Caki2 (cell line): ENCODE measurements at places on chromosomes 7 and 10.

- DNase-seq = no peak
These were observed 13.9 kb upstream of the DNAJC1 start for GRCh38 chr10:22017283-22018020.

DNA sequence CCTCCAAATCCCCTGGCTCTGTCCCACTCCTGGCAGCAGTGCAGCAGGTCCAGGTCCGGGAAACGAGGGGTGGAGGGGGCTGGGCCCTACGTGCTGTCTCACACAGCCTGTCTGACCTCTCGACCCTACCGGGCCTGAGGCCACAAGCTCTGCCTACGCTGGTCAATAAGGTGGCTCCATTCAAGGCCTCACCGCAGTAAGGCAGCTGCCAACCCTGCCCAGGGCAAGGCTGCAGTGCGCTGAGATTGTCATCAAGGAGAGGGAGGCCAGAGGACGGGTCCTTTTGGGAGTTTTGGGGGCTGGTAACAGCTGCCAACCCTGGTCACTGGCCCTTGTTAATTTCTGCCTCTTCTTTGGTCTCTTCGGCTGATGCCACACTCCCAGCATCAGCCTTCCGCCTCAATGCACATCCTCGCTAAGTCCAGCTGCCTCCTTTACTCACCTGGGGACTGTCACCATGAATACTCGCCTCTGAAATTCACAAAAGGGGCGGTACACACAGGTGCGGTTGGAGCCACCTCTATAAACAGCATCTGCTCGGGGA is 3.5 kb downstream of the EPO start:
- DNase-seq = no peak

DNA sequence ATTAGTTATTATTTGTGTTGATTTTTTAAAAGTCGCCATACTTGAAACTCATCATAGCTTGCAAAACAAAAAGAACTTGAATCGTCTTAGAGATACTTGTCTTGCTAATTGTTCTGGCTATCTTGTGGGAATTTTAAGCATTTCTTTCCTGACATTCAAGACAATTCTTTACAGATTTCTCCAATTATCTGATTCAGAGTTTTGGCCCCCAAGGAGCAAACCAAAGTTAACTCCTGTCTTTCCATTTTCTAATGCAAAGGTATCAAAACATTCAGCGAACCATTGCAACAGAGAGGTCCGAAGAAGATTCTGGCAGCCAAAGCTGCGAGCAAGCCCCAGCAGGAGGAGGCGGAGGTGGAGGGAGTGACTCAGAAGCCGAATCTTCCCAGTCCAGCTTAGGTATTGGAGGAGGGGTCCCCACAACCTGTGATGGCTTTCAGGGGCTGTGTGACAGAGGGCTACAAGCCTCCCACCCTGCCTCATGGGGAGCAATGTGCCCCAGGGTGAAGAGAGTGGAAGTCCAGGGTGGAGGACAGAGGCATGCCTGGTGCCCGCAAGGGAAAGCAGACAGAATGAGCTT is 119.4 kb upstream of the STK17A start:
- DNase-seq = no peak

DNA sequence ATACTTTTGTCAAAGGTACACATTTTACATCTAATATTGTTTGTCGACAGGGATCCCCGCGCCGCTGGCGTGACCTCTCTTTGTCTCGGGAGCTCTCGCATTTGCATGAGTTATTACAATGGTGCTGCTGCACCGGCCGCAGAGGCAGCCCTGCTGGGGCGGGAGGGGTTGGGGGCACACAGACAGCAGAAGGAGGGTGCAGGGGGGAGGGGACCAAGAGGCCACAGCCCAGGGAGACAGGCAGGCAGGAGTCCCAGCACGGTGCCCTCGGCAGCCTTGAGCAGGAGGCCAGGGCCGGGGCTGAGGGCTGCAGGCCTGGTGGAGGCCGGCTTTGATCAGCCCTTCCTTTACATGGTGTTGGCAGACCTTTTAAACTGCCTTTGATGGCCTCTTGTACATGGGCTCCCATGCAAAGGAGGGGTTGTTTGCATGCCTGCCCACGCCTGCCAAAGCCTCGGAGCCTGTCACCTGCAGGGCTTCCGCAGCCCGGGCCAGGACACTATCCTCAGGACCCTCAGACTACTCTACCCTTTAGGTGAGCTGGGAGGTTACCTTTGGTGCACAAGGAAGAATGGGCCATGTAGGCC is 95.5 kb downstream of the EBF3 start:
- DNase-seq = no peak

- DNase-seq = no peak
These were observed 16.8 kb downstream of the NUDT1 start for GRCh38 chr7:2258661-2259365.

- DNase-seq = no peak
These were observed 154.9 kb upstream of the COL1A2 start for GRCh38 chr7:94239661-94240234.

- peak; percentile 51 for DNase-seq
These were observed 1.5 kb upstream of the C10orf95 start for GRCh38 chr10:102452672-102453340.

GRCh38 chr10:86344714-86345161 is 21.9 kb downstream of the GRID1 start:
- peak; percentile 36 for DNase-seq

DNA sequence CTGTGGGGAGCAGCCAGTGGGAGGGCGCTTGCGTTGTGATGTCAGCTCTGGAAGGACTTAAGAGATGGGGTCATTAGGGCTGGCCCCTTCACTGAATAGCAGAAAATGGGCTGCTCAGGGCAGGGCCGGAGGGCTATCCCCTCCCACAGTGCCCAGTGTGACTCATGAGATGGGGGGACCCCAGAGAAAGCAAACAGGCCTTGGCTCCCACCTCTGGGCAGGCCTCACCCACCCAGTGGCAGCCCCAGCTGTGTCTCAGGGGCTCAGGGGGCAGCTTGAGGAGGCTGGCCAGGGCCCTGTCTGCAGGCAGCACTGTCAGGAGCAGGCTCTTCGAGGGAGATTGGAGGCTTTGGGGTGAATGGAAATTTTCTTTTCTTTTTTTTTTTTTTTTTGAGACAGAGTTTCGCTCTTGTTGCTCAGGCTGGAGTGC is 168.3 kb downstream of the SLIT1 start:
- no peak for DNase-seq

- no peak for DNase-seq
These were observed 179.3 kb downstream of the PFKFB3 start for GRCh38 chr10:6382081-6382480.

- DNase-seq = no peak
These were observed 65.2 kb downstream of the KLHDC10 start for GRCh38 chr7:130135208-130136205.

DNA sequence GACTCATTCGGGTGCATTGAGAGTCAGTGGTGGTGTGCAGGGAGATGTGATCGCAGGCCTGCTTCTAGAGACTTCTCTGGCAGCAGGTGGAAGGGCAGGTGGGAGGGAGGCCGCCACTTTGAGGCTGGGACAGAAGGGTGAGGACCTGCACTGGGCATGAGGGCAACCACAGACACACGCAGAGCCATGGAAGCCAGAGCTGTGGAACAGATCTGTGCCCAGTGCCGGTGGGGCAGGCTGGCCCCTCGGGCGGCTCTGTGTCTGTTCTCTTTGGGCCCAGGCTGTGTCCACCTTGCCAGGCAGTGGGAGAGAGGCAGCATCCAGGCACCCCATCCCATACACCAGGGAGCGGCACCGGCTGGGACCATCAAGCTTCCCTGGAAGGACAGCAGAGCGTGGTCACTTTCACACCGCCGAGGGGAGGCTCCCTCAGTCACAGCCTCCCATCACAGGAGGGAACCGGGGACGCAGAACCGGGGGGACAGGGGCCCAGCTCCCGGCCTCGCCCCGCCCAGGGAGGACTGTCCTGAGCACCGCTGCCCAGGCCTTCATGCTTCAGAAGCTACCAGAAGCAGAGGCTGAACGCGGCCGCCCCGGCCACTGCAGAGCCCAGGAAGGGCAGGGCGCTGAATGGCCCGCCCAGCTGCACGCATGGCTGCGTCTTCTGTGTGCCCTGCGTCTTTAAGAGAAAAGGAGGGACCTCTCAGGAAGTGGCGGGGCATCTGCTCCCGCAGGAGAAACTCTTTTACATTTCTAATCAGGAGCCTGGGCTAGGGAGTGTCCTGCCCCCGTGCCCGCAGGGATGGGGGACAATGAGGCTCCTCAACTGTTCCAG is 32.1 kb downstream of the EN2 start:
- no peak for DNase-seq

DNA sequence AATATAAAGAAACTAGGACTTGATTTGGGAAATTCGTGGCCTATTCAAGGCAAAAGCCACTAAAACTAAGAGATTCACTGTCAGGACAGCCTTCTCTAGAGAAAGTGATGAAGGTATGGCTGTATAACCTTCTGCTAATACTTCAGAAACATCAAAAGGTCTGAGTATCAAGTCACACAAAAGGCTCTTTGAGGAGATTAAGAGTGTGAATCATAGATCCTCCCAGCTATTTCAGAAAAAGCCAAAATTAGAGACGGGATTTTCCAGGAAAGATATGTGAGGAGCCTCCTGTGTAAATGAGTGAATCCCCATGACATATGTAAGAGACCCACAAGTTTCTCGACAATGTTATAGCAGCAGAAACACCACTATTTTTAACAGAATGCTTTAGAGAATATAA is 56.2 kb downstream of the UBE3C start:
- DNase-seq = no peak

DNA sequence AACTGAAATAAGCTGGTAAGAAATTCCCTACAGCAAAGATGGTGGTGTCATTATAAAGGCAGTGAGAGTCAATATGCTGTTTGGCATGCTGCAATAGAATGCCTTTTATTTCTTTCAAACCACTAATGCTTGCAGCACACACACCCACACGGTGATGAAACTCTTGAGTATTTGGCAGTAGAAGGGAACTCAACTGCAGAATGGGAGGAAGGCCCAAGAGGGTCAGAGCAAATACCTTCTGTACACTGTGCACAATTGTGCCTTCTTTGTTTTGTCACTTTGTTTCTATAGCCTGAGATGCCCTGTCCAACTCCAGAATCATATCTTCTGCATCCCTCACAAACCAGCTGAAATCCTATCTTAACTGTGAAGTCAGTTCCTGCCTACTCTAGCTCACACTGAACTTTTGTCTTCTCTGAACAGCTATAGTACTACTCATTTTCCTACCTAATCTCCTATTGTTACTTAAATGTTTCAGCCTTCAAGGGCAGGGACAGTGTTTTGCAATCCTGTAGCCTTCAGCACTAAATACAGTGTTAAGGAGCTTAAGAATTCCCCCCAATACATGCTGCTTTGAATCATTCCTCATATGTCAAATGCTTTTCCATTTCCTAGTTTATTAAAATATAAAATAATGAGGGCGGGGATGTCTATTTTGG is 22.2 kb downstream of the MMS19 start:
- DNase-seq = no peak

DNA sequence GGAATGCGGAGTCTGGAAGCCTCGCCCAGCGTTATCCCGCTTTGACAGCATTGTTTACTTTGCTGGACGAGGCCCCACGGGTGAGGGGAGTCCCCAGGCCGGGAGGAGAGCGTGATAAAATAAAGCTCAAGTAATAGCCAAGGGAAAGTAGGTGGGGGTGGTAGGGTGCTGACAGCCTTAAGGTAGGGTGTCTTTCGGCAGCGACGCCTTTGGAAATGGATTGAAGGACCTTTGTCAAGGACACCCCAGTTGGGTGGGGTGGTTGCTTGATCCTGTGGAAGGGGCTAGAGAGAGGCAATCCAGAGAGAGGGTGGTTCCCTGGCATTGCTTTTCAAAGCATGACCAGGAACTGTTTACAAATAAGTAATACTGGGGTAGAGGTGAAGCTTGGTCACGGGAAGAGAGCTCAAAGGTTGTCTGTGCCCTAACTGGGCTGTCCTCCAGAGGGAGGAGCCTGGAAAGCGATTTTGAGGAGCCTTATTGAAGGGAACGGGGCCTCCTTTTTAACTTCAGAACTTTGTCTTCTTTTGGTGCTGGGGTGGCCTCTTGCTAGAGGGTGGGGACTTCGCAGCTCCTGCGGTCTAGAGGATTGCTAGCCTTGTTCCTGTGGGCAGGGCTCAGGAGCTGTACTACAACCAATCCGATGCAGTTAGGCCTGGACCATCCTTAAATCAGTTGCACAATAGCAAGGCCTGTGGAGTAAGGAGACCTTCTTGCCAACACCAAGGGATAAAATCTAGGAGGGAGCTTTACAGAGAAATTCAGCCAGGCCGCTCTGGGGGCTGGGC is 1.3 kb downstream of the EIF4EBP2 start:
- peak; percentile 69 for DNase-seq

- no peak for DNase-seq
These were observed 118.7 kb downstream of the RALA start for GRCh38 chr7:39741942-39742623.

- no peak for DNase-seq
These were observed 319.3 kb upstream of the LRGUK start for GRCh38 chr7:133807624-133808492.

GRCh38 chr7:12089951-12090756 is 120.9 kb upstream of the TMEM106B start:
- DNase-seq = no peak

- DNase-seq = no peak
These were observed 200.6 kb downstream of the TWIST1 start for GRCh38 chr7:18916826-18917225.

GRCh38 chr10:4086131-4086898 is 301.3 kb upstream of the KLF6 start:
- DNase-seq = no peak

- DNase-seq = no peak
These were observed 160.1 kb downstream of the EXOC4 start for GRCh38 chr7:133412942-133413341.

- DNase-seq = no peak
These were observed 23.0 kb downstream of the AMZ1 start for GRCh38 chr7:2710901-2711551.

- no peak for DNase-seq
These were observed 366.4 kb downstream of the SEMA3D start for GRCh38 chr7:84820481-84820880.

DNA sequence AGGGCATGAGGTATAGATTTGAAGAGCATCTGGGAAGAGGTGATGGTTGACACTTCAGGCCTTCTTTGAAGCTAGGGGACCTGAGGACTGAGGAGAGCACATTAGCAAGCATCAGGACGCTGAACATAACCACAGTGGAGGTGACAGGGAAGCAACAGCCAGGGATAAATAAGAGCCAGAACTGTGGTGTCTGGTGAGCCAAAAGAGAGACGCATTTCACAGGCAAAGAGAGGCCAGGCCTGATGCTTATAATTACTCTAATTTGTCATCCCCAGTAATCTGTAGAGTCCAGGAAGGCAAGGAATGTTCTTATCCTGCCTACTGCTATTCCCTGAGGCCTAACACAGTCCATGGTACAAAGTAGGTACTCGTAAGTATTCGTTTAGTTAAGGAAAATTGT is 10.4 kb upstream of the FAS start:
- DNase-seq = no peak

- no peak for DNase-seq
These were observed 490.8 kb downstream of the KCNMA1 start for GRCh38 chr10:77146712-77147336.

GRCh38 chr10:101217044-101217425 is 12.2 kb downstream of the LBX1 start:
- DNase-seq = no peak

GRCh38 chr7:219581-220150 is 27.3 kb downstream of the FAM20C start:
- DNase-seq = no peak
